ENCODE measurements at places on chromosomes 11 and 22.
A peak's percentile ranks its signal among the peaks of the same experiment; 100 is the strongest.

DNA sequence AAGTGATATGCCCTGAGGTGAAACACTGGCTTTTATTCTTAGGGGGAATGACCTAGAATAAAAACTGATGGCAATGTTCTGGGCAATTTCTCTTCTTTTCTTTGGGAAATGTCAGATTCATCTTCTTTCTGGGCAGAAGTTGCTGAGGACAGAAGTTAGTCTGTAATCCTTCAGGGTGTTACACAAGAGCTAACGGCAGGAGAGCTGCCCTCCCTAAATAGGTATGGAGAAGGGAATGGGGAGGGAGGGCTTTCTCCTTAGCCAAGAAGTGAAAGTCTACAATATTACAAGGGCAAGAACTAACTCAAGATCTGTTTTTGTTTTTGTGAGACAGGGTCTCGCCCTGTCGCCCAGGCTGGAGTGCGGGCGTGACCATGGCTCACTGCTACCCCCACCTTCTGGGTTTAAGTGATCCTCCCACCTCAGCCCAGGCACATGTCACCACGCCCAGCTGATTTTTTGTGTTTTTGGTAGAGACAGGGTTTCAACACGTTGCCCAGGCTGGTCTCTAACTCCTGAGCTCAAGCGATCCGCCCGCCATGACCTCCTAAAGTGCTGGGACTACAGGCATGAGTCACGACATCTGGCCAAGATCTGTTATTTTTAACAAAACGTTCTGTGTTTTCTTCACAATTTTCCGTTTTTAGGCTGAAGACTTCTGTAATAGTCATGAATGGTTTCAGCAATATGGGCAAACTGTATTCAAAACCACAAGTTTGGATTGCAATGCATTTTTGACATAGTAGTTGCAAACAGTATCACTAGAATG is 7.2 kb downstream of the PIWIL4 start:
- no peak for DNase-seq

GRCh38 chr11:73889019-73889418 is 12.2 kb downstream of the PAAF1 start:
- no peak for DNase-seq

DNA sequence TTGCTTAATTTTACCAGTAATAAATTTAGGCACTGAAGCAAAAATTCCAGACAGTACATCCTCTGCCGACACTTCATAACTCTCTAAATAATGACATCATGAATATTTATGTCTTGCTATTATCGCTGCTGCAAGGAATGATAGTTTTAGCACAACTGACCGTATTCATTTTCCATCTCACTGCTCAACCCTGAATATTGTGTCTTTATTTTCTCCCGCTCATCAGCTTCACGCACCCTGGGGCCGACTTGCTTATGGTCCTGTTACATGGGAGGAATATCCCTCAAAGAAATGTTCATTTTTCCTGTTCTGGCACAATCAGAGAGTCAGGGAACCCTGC is 33.3 kb downstream of the SLN start:
- no peak for DNase-seq

- DNase-seq = no peak
Observed at GRCh38 chr11:104700609-104701008, 197.7 kb downstream of the CASP12 start.

- no peak for DNase-seq
Observed at GRCh38 chr22:19879992-19880785, 25.5 kb upstream of the GNB1L start.

DNA sequence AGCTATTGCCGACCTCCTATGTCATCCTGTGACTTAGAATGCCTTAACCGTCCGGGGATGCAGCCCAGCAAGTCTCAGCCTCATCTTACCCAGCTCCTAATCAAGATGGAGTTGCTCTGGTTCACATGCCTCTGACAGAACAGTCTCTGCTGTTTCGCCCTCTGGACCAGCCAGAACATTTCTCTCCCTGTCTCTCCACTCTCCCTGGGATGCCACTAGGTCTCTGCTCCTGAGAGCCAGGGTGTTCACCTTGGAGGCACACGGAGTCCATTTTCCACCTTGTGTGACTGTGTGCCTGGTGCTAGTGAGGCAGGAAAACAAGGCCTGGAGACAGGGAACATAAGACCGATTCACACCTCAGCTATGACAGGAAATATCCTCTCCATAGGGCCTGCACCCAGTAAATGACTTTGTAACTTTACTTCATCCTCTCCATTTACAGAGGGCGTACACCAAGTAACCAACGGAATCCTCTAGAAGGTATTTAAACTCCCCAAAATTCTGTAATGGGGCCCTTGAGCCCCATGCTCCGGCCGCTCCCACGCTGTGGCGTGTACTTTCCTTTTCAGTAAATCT is 16.8 kb upstream of the B4GALNT4 start:
- DNase-seq = no peak

- DNase-seq = no peak
Observed at GRCh38 chr11:101390539-101390938, 193.3 kb downstream of the TRPC6 start.

- DNase-seq = no peak
Observed at GRCh38 chr11:125553357-125553756, 15.9 kb upstream of the EI24 start.

DNA sequence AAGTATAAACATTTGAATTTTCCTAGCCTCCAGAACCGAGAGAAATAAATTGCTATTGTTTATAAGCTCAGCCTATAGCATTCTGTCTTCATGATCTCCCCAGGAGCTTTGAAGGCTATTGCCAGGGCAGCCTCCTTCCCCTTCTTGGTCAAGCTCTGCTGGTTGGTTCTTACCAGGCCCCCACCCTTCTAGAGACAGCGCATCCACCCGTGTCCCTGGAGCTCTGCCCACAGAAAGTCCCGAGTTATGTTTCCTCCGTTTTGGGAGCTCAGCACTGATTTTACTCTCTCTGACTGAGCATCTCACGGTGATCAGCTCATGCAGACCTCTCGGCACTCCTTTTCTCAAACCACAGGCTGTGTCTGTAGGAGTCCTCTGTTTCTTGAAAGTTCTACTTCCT is 123.8 kb upstream of the SORL1-AS1 start:
- no peak for DNase-seq

GRCh38 chr11:23079382-23079813 is 219.1 kb upstream of the CCDC179 start:
- no peak for DNase-seq

DNA sequence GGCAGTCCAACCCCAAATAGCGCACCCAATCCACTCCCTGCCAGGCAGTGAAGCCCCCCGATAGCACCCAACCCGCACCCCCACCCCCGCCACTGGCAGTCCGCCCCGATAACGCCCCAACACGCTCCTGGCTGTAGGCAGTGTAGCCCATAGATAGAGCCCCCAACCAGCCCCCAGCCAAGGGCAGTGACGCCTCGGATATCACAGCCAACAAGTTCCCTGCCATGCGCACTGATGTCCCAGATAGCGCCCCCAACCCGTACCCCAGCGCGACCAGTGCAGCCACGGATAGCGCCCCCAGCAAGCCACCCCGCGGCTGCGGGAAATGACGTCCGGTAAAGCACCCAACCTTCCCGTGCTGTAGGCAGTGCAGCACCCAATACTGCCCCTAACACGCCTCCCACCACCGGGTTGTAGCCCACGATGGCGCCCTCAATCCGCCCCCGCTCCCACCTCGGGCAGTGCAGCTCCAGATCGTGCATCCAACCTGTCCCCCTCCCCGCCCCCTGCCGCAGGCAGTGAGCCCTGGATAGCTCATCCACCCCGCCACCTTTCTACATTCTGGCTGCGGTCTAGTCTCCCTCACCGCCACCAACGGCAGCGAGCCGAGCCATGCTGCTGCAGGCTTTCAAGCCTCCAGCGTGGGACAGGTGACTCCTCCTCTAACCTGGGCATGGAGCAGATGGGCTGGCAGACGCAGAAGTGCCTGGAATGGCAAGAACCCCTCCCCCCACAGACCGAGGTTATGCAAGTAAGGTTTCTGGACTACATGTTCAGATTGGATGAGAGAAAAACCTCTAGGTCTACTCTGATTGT is 625 bp downstream of the RFPL2 start:
- DNase-seq = peak; percentile 16

DNA sequence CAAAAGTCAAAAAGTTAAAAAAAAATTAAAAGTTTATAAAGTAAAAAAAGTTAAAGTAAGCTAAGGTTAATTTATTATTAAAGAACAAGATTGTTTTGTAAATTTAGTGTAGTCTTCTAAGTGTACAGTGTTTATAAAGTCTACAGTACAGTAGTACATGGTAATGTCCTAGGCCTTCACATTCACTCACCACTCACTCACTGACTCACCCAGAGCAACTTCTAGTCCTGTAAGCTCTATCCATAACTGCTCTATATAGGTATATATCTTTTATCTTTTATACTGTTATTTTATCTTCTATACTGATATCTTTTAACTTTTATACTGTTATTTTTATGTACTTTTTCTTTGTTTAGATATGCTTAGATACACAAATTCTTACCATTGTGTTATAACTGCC is 11.2 kb downstream of the C2CD3 start:
- no peak for DNase-seq

DNA sequence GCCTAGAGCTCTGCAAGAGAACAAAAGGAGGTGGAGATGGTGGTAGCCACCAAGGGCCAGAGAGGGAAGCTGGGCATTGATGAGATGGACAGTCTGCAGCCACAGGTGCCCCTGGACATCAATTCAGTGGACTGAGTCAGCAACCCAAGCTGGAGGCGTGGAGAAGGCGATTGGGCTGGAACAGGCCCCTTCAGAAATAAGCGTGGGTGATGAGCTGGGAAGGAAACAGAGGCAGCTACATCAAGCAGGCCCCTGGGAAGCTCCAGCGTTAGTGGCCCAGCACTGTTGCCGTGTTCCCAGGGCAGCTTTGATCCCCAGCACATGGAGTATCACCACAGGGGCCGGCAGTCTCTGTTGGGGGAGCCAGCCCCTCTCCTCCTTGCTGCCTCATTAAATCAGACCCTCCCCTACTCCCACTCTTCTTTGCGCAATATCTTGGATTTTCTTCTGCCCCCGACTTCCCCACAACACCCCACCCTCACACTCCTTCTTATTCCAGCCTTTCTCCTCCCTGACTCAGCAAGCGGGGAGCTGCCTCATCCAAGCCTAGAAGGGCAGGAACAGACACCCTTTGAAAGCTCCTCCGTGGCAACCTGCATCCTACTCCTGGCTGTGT is 31.7 kb upstream of the OAF start:
- no peak for DNase-seq

DNA sequence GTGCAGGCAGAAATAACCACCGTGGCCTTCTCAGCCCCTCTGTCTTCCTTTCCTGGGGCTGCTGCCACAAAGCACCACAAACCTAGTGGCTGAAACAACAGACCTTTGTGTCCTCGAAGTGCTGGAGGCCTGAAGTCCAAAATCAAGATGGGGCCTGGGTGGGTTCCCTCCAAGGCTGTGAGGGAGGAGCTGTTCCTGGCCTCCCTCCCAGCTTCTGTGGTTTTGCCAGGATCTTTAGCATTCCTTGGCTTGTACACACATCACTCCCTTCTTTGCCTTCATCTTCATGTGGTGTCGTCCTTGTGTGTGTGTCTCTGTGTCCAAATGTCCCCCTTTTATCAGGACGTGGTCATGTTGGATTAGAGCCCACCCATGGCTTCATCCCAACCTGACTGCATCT is 29.0 kb upstream of the PARVG start:
- no peak for DNase-seq

GRCh38 chr22:35124691-35125219 is 58.8 kb downstream of the ISX start:
- no peak for DNase-seq
